GM12865 (cell line): ENCODE measurements at places on chromosomes 13 and 19.

DNA sequence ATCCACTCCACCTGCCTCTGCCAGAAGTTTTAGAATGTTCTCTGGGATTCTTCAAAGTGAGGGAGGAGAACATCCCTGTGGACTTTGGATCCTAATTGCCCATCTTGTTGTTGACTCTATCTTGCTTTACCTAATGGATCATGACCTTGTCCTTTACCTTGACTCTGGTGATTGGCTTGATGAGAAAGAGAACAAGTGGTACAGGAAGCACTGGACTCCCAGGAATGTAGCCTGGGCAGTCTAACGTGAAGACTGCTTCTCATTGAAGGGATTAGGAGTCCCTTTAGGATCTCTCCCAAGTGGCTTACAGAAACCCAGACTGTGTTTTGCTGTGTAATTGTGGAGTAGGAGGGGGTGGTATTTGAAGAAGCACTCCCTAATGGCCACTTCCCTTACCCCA, 63.9 kb downstream of the SLC10A2 start:
- no peak for DNase-seq

GRCh38 chr13:44879452-44880058, 109.7 kb downstream of the NUFIP1 start:
- peak; percentile 65 for DNase-seq

GRCh38 chr19:10334588-10335351, 1.4 kb upstream of the RAVER1 start:
- DNase-seq, result peak; percentile 37

- DNase-seq, result no peak
Observed at GRCh38 chr19:16943942-16944625, 55.3 kb downstream of the F2RL3 start.

DNA sequence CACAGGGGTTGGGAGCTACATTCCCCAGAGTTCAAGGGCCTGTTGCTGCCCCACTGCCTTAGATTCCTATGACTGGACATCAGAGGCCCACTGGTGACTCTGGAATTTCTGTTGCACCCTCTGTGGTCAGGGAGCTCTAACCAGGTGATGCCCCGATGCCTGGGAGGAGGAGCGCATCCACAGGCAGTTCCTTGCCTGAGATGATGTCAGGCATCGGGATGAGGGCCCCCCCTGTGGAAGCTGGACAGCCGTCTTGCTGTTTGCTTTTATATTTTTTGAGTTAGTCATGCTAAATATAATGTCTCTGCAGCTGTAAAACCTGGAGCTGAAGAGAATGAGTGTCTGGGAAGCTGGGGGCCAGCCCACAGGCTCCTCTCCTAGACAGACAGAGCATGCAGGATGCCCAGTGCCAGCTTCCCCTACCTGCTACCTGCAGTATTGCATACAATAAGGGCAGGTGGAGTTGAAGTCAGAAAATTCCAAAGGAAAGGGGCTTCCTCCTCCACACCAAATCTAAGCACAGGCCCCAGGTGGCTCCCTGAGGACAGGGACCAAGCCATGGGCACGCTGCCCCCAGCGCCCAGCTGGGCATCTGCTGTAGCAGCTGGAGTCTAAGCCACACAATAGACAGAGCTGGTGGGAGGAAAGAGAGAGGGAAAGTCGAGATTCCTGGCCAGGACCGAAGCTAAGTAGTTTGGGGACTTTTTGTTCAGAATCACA, 16.2 kb downstream of the COL4A2 start:
- DNase-seq, result no peak

- DNase-seq, result no peak
Observed at GRCh38 chr13:30535046-30535445, 69.3 kb upstream of the HMGB1 start.

- DNase-seq, result no peak
Observed at GRCh38 chr19:30935146-30935545, 414.1 kb downstream of the TSHZ3 start.

GRCh38 chr13:24649688-24650043, 30.5 kb upstream of the ATP12A start:
- no peak for DNase-seq

- peak; percentile 54 for DNase-seq
Observed at GRCh38 chr19:4676955-4677731, 7.0 kb upstream of the MYDGF start.

DNA sequence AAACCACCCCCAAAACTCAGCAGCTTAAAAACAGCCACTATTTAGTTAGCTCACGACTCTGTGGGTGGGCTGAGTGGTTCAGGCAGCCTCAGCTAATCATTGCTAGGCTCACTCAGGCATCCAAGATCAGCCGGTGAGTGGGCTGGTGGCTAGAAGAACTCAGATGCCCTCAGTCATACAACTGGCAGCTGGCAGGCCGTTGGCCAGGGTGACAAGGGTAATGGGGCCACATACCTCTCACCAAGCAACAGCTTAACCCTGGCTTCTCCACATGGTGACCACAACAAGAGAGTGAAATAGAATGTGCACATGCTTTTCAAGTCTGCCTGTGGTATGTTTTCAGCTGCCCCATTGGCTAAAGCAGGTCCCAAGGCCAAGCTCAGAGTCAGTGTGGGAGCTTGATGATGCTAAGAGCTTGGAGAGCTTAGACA, 435.4 kb upstream of the TSHZ3 start:
- DNase-seq, result no peak

DNA sequence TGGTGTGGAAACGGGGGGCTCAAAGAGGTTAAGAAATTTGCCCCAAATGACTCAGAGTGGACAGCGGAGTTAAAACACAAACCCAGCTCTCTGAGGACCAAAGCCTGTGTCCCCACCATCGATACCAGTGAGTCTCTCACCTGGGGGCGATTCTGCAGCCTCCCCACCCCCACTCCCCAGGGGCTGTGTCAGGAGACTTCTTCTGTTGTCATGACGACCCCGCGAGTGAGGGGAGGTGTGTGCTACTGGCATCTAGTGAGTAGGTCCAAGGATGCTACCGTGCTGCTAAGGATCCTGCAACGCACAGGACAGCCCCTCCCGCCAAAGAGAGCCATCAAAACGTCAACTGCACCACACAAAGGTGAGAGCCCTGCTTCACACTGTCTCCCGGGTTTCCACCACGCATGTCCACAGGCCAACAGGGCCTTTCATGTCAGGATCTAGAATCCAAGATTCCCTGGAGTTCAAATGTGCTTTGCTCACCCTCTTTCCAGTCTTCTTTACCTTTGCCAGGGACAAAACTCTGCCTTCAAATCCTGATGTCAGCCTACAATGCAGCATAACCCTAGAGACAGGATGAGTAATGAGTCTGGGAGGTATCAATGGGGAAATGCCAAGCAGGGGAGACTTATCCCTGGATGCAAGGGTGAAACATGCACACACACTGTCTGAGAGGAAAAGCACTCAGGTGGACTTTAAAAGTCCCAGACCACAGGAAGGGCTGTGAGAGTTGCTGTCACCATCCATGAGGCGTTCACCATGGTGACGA, 3.9 kb downstream of the RANBP3 start:
- no peak for DNase-seq

GRCh38 chr19:10189616-10190015, 5.1 kb downstream of the DNMT1 start:
- DNase-seq, result no peak

DNA sequence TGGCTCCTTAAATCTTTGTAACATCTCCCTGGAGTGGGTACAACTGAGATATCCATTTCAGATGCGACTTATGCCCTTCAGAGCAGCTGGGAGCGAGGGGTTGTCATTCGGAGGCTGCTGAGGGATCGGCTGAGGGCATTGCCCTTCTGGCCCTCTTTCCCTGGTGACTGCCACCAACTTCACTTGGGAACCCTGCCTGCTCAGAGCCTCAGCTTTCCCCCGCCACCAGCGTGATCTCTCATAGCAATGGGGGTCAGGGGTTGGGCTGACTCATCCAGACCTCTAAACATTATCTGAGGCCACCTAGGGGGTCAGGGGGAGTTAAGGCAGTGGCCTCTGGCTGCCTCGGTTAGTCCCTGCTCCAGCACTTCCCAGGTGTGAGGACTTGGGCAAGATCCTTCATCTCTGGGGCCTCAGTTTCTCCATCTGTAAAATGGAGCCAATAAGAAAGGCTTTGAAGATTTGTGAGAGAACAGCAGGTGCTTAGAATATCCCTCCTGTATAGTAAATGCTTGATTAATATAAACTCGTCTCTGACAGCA, 1.1 kb downstream of the PRX start:
- no peak for DNase-seq

GRCh38 chr13:72181661-72182060, 314.7 kb upstream of the DACH1 start:
- no peak for DNase-seq

DNA sequence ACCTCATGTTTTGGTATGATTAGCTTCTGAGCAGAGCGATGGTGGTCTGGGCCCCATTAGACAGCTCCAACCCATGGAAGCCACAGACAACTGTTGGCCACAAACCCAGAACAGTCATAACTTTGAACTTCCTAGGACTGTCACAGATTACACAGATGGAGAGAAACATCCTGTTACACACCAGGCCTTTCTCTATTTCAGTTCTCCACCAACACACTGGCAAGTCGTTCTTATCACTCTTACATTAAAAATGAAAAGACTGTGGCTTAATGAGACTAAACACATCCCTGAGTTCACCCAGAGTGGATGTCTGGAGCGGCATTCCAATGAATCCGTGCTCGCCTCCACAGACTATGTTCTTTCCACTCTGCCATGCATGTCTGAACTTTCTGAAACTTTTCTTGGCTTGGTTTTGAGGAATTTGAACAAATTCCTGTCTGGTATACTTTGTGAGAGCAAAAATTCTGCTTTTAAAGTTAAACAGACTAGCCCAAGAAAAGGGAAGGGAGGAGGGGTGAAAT, 109.1 kb downstream of the NALCN start:
- no peak for DNase-seq

- no peak for DNase-seq
Observed at GRCh38 chr19:32317086-32317485, 28.3 kb upstream of the ZNF507 start.

- DNase-seq, result no peak
Observed at GRCh38 chr13:63351533-63351932, 1935.9 kb upstream of the PCDH20 start.

DNA sequence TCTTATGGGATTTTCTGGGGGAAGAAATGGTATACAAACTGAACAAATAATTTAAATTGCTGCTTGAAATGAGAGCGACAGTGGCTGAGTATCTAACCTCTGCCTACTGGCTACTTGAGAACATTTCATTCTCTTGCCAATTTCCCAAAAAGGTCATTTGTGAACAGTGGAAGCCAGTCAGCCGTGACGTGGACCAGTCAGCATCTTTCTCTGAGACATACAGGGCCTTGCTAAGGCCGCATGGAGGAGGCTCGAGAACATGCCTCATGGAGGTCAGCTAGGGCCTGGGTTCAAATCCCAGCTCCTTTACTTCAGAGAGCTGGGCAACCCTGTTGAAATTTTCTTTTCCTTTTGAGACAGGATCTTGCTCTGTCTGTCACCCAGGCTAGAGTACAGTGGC, 20.3 kb downstream of the ZC3H4 start:
- DNase-seq, result peak; percentile 73

- DNase-seq, result no peak
Observed at GRCh38 chr19:54333586-54334298, 5.2 kb downstream of the LILRA4 start.

DNA sequence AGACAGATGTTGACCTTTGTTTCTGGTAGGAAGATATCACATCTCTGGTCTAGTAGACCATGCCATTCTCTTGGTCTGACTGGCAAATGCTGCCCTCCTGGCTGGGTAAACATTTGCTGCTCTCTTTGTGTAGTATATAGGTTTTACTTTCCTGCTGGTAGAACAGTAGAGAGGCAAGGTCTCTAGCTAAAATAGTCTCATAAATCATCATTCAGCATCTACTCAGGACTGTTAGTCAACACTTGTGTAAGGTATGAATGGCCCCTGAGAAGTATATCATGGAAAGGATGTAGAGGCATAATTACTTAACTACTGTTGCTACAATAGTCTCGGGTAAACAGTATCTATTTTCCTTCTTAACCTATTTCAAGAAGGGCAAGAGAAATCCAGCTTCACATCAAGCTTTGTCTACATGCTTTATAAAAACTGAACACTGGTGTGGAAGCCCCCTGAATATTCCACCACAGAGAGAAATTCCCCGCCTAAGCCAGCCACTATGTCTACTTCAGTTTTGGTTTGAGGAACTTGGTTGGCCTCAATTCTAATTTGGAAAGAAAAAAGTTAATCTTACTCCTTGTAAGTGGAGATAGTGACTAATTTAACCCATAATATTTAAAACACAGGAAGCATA, 18.4 kb upstream of the MYCBP2 start:
- peak; percentile 78 for DNase-seq

GRCh38 chr19:10655457-10656312, 1.5 kb downstream of the ILF3 start:
- no peak for DNase-seq

DNA sequence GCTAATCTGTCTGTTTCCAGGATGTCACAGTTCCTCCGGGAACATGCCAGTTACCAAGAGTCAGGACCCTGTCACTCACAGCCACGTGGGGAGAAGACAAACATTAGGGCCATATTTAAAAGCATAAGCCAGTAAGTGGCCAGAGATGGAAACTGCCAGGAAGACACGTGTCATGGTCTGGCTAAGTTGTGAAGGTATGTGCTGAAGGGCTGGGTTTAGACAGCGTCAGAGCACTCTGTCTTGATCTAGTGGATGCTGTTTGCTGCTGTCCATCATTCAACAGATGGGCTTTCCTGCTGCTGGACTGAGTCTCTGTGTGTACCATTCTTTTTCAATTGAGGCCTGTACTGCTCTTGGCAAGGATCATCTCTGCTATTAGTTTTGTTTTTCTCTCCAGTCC, 128.6 kb downstream of the HS6ST3 start:
- no peak for DNase-seq

- DNase-seq, result no peak
Observed at GRCh38 chr13:73480779-73481559, 422.2 kb downstream of the KLF5 start.

- peak; percentile 63 for DNase-seq
Observed at GRCh38 chr13:44191504-44192171, 182.0 kb upstream of the SERP2 start.

- no peak for DNase-seq
Observed at GRCh38 chr19:9724157-9724556, 44.4 kb downstream of the ZNF846 start.

DNA sequence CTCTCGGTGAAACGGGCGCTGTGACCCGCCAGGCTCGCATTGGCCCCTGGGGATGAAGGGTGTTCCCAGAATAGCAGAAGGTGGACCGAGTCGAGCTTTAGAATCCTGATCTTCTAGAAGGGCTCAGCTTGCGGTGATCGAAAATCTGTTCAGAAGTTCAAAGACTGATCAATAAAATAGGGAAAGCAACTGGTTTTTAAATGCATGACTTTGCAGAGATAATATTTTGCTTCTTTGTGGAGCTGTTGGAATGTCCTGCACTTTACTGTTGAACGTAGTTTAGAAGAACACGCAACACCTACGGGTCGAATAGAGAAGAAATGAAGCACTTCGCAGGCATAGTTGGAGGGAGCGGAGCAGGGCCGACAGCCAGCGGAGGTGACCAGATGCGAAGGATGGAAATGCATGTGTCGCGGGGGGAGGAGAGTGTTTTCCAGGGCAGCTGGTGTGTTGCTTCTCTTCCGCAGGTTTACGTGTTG, 766 bp downstream of the CEBPG start:
- DNase-seq, result peak; percentile 24
